Tibial artery (tissue), 4 donors: ENCODE measurements at places on chromosomes 1 and 21.

DNA sequence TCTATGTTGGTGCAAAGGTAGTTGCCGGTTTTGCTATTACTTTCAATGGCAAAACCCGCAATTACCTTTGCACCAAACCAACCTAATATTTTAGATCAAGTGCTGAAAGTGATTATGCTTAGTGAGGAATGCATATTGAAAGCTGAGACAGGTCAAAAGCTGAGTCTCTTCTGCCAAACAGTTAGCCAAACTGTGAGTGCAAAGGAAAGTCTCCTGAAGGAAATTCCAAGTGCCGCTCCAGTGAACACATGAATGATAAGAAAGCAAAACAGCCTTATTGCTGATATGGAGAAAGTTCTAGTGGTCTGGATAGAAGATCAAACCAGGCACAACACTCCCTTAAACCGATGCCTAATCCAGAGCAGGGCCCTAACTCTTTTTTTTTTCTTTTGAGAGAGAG is 83.1 kb upstream of the ERRFI1 start:
- no peaks in the 10 kb centered on the region for H3K27me3 ChIP-seq
- H3K27ac ChIP-seq: no peak overlapping the region
- H3K36me3 ChIP-seq: no peaks in the 10 kb centered on the region
- no peak overlapping the region for H3K4me3 ChIP-seq

- H3K4me3 ChIP-seq: peak overlapping the region; percentile 79
- peak overlapping the region; percentile 68 for H3K27ac ChIP-seq
- DNase-seq: no peak
- peaks cover 33% of the 10 kb centered on the region for H3K4me1 ChIP-seq
- H3K27me3 ChIP-seq: no peaks in the 10 kb centered on the region
Measured at GRCh38 chr1:32741413-32742198, 39.0 kb upstream of the SYNC start.

GRCh38 chr1:180728472-180729106 is 96.8 kb downstream of the XPR1 start:
- no peaks in the 10 kb centered on the region for H3K4me1 ChIP-seq
- no peak overlapping the region for H3K4me3 ChIP-seq

- no peaks in the 10 kb centered on the region for H3K36me3 ChIP-seq
- peaks cover 13% of the 10 kb centered on the region for H3K4me1 ChIP-seq
- no peaks in the 10 kb centered on the region for H3K27me3 ChIP-seq
- no peak overlapping the region for H3K27ac ChIP-seq
Measured at GRCh38 chr1:15858069-15858670, 10.7 kb downstream of the SPEN start.

DNA sequence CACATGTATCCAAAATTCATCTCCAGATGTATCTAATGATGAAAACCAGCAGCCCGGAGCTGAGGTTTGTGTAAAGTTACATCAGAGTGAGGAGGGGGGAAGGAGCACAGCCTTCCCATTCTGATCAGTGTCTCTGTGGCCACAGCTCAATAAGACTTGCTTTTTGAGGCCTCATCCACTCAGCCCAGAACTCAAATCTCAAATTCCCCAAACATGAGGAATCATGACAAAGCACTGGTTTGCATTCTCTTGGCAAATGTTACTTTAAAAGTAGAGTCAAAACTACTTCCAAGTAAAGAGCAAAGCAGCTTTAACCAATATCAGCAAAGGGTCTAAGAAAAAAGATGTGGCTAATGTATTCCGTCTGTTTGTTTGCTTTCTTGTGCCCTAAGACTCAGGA is 30.9 kb downstream of the CCN1 start:
- no peak overlapping the region for H3K4me3 ChIP-seq
- no peaks in the 10 kb centered on the region for H3K27me3 ChIP-seq
- H3K36me3 ChIP-seq: no peaks in the 10 kb centered on the region

GRCh38 chr1:14826172-14826636 is 227.7 kb downstream of the KAZN start:
- H3K4me1 ChIP-seq: no peaks in the 10 kb centered on the region
- H3K36me3 ChIP-seq: no peaks in the 10 kb centered on the region
- H3K27me3 ChIP-seq: no peaks in the 10 kb centered on the region

DNA sequence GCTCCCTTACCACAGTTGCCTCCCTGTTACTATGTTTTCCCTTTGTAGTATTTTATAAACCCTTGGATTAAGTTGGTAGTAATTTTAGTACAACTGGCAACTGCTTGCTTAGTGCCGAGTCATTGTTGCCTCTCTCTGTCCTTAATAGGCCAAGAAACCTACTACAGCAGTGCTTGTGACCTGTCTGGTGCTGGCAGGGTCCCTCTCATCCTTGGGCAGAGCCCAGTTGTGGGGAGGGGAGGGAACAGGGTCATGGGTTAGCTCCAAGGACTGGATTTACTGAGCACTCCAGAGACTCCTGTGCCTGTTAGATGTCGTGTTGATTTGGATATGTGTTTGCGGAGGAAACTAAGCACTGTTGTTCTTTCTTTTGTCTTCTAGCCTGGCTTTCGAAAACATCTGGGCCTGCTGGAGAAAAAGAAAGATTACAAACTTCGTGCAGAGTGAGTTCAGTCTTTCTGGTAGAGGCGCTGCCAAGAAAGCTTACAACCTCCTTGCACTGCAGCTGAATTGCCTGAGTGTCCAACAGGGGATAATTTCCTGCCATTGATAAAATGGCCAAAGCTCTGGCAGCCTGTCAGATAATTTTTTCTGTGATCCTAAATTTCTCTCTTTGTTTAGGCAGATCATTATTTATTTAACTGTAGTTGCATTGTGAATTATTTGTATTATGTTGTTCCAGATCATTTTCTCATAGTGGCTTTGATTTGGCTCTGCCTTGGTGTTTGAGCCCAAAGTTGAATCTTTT is 3.6 kb downstream of the UTP11 start:
- H3K4me3 ChIP-seq: no peak overlapping the region
- no peaks in the 10 kb centered on the region for H3K27me3 ChIP-seq
- no peak overlapping the region for H3K27ac ChIP-seq
- peaks cover 13% of the 10 kb centered on the region for H3K4me1 ChIP-seq
- DNase-seq: no peak

DNA sequence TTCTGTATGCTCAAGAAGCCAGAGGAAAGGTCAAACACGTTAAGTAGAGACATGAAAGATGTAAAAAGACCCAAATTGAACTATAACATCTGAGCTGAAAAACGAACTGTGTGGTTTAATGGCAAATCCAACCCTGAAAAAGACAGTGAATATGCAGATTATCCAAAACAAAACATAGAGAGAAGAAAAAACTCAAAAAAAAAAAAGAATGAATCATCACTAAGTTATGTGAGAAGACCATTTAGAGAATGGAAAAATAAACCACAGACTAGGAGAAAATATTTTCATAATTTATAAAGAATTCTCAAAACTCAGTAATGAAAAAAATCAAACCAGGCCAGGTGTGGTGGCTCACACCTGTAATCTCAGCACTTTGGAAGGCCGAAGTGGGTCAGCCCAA is 253.3 kb downstream of the PLPP3 start:
- no peaks in the 10 kb centered on the region for H3K27me3 ChIP-seq
- no peak overlapping the region for H3K27ac ChIP-seq

- H3K4me3 ChIP-seq: no peak overlapping the region
- no peaks in the 10 kb centered on the region for H3K36me3 ChIP-seq
- DNase-seq: no peak
- H3K27ac ChIP-seq: no peak overlapping the region
- no peaks in the 10 kb centered on the region for H3K4me1 ChIP-seq
- H3K27me3 ChIP-seq: no peaks in the 10 kb centered on the region
Measured at GRCh38 chr1:232726048-232726779, 79.0 kb upstream of the MAP10 start.

- peaks cover 8% of the 10 kb centered on the region for H3K4me1 ChIP-seq
- peaks cover 23% of the 10 kb centered on the region for H3K36me3 ChIP-seq
- no peaks in the 10 kb centered on the region for H3K27me3 ChIP-seq
- DNase-seq: no peak
- H3K4me3 ChIP-seq: no peak overlapping the region
- H3K27ac ChIP-seq: no peak overlapping the region
Measured at GRCh38 chr1:228391411-228392020, 15.1 kb downstream of the TRIM11 start.

- H3K27ac ChIP-seq: no peak overlapping the region
- H3K36me3 ChIP-seq: no peaks in the 10 kb centered on the region
- peaks cover 56% of the 10 kb centered on the region for H3K4me1 ChIP-seq
- H3K27me3 ChIP-seq: no peaks in the 10 kb centered on the region
Measured at GRCh38 chr1:198199105-198199504, 42.3 kb downstream of the NEK7 start.

GRCh38 chr1:200923601-200924000 is 28.9 kb downstream of the INAVA start:
- DNase-seq: no peak
- peak overlapping the region; percentile 60 for H3K27ac ChIP-seq
- H3K27me3 ChIP-seq: no peaks in the 10 kb centered on the region
- no peak overlapping the region for H3K4me3 ChIP-seq

DNA sequence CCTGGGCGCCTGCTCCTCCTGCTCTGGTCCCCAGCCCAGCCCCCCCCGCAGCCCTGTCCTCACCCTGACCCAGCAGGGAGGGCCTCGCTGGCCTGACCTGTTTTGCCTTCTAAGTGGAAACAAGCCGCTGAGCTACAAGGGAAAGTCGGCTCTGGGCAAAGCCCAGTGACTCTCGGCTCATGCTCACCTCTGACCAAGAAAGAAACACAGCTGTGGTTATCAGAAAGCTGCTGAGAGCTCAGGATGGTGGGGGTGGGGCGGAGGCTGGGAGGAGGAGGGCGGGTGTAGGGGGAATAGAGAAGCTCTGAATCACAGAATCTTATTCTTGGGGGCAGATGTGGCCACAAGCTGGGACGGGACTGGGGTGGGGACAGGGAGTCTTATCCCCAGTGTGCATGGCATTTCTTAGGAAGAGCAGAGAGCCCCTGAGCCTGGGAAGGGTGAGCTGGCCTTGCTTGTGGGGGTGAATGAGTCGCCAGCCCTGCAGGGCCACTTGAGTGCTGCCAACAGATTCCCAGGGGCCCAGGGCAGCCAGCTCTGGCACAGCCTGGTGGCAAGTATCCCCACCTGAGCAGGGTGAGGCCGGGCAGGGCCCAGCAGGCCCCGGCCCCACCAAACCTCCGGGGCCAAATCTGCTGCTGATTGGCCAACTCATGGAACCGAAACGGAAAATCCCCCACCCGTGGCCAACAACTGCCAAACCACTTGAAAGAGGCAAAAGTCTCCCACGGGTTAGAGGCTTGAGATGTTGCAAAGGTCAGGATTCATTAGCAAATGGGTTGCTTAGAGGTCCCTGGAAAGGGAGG is 120.6 kb downstream of the SPSB1 start:
- H3K4me3 ChIP-seq: peak overlapping the region; percentile 15
- no peaks in the 10 kb centered on the region for H3K36me3 ChIP-seq
- H3K27me3 ChIP-seq: no peaks in the 10 kb centered on the region

GRCh38 chr1:22611530-22611947 is 24.9 kb upstream of the C1QA start:
- no peak for DNase-seq
- H3K4me3 ChIP-seq: no peak overlapping the region
- H3K27me3 ChIP-seq: no peaks in the 10 kb centered on the region
- no peaks in the 10 kb centered on the region for H3K4me1 ChIP-seq
- H3K36me3 ChIP-seq: no peaks in the 10 kb centered on the region

DNA sequence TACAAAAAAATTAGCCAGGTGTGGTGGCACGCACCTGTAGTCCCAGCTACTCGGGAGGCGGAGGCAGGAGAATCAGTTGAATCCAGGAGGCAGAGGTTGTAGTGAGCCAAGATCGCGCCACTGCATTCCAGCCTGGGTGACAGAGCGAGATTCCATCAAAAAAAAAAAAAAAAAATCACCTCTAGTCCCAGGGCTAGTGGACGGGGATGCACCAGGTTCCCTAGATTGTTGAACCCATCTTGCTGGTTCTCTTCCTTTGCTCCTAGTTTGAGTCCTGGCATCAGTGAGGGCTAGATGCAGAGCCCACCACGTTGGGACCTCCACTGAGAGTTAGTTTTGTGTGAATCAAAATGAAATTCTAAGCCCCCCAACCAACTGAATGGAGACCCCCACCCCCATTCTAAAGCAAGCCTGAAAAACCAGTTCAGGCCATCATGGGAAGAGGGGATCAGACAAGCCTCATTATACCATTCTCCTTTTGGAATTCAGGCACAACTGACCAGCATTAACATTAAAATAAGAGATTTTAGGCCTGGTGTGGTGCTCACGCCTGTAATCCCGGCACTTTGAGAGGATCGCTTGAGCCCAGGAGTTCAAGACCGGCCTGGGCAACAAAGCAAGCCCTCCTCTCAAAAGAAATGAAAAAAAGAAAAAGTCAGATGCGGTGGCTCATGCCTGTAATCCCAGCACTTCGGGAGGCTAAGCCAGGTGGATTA is 17.9 kb upstream of the L1TD1 start:
- H3K27me3 ChIP-seq: peaks cover 6% of the 10 kb centered on the region
- no peak overlapping the region for H3K27ac ChIP-seq
- H3K4me1 ChIP-seq: no peaks in the 10 kb centered on the region
- H3K36me3 ChIP-seq: no peaks in the 10 kb centered on the region
- no peak for DNase-seq
- H3K4me3 ChIP-seq: no peak overlapping the region

- no peaks in the 10 kb centered on the region for H3K27me3 ChIP-seq
- H3K4me1 ChIP-seq: peaks cover 37% of the 10 kb centered on the region
- no peaks in the 10 kb centered on the region for H3K36me3 ChIP-seq
- no peak overlapping the region for H3K4me3 ChIP-seq
- peak overlapping the region; percentile 76 for H3K27ac ChIP-seq
Measured at GRCh38 chr1:61607448-61607847, 117.5 kb downstream of the TM2D1 start.

GRCh38 chr1:232306269-232306961 is 323.5 kb downstream of the SIPA1L2 start:
- peak overlapping the region; percentile 10 for H3K27ac ChIP-seq
- H3K4me1 ChIP-seq: no peaks in the 10 kb centered on the region
- DNase-seq: peak; percentile 38

DNA sequence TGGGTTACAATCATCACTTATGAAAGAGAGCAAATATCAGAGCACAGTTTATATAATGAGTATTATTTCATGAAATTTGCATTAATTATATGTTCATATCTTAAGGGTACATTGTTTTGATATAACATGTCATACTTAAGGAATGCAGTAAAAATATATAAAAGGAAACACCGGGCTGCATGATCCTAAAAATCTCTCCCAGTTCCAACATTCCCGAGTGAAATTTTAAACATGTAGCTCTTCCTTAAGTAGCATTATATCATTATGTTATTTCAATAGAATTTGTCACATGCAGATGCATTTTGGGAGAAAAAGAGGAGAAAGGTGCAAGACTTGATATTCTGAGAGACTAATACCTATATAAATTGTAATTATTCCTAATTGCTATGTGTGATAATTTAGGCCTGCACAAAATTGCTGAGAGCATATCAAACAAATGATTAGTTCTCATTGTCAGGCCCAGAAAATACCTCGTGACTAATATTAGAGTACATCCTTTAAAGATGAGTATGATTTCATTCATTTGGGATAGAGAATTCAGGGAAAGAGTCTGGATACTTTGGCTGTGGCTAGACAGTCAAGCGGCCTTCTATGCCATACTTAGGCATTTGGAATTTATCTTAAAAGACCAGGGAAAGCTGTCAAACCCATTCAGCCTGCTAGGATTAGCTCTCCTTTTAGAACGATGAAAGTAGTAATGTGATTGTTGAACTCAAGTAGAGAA is 86.8 kb downstream of the ADGRL2 start:
- H3K4me1 ChIP-seq: no peaks in the 10 kb centered on the region
- no peak overlapping the region for H3K4me3 ChIP-seq
- no peaks in the 10 kb centered on the region for H3K27me3 ChIP-seq
- no peak for DNase-seq
- H3K27ac ChIP-seq: no peak overlapping the region
